MCF 10A (cell line): ENCODE measurements at places on chromosomes 5 and 9. TPM values are rescaled to one million over a fixed set of nuclear protein-coding genes. Genes with fewer than 3 reads are reported as not detected.

ELAVL2 gene
- 1.6 and 6.0 TPM in 2 replicates for total RNA-seq

PCDHB4 gene
- total RNA-seq = 0.44 and 1.3 TPM in 2 replicates

C5orf63 gene
- 10.8 and 11.1 TPM in 2 replicates for total RNA-seq

SPINK13 gene
- total RNA-seq = not detected in 2 replicates

PFN3 gene
- not detected in 2 replicates for total RNA-seq

RFESD gene
- total RNA-seq = 4.2 and 5.9 TPM in 2 replicates

GABRB2 gene
- not detected in 2 replicates for total RNA-seq

DNA sequence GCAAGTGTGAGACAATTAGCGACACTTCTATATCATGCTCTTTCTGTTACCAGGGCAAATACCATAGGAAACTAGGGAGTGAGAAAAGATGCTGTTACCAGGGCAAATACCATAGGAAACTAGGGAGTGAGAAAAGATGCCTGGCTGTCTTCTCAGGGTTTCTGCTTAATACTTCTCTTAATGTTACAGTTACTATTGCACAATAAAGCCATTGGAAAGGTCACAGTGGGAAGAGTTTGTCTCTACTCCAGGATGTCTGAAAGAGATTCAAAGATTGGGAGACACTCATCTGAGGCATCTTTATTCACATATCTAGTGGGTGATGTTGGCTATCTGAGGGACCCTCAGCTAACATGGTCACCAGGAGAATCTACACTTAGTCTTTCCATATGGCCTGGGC lies 431.7 kb upstream of the POU5F2 start:
- H3K27me3 ChIP-seq = no peaks in the 10 kb centered on the region
- peaks cover 7% of the 10 kb centered on the region for H3K4me1 ChIP-seq
- DNase-seq = no peak
- H3K4me3 ChIP-seq = no peak overlapping the region

- peaks cover 59% of the 10 kb centered on the region for H3K4me1 ChIP-seq
- peak overlapping the region; percentile 96 for H3K27ac ChIP-seq
- no peaks in the 10 kb centered on the region for H3K27me3 ChIP-seq
- peak overlapping the region; percentile 22 for H3K4me3 ChIP-seq
- H3K36me3 ChIP-seq = peaks cover 100% of the 10 kb centered on the region
- peak; percentile 75 for DNase-seq
Measured at GRCh38 chr9:33129886-33130881, 37.0 kb downstream of the B4GALT1 start.

GRCh38 chr9:116806075-116806474 lies 119.0 kb downstream of the TRIM32 start:
- H3K4me3 ChIP-seq = no peak overlapping the region
- DNase-seq = peak; percentile 63
- H3K27me3 ChIP-seq = no peaks in the 10 kb centered on the region
- no peaks in the 10 kb centered on the region for H3K36me3 ChIP-seq
- no peak overlapping the region for H3K27ac ChIP-seq

GRCh38 chr5:172868924-172869591 lies 35.0 kb downstream of the ERGIC1 start:
- peaks cover 15% of the 10 kb centered on the region for H3K4me1 ChIP-seq
- no peak overlapping the region for H3K4me3 ChIP-seq
- peaks cover 6% of the 10 kb centered on the region for H3K36me3 ChIP-seq

DNA sequence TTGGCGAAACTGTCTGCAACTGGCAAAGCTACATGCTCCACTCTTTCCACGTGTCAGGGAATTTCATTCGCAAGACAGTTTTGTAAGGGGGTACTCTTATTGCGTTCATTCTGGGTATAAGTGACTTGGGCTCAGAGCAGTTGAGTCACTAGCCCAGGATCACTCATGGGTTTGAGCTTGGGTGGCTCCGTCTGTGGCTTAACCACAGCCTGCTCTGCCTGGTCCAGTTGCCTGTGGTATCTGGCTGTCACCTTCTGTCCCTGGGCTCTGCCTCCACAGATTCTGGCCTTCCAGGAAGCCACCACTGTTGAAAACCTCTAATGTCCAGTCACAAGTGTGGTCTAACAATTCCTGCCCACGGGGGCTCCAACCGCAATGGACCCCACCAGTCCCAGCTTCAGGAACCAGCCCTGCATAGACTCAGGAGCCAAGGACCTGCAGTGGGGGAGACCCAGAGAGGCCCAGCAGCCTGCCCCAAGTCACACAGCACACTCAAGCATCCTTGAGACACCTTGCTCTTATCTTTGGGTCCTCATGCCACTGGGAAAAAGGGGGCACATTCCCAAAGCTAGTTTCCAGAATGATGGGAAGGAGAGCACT lies 10.4 kb downstream of the KIF12 start:
- H3K27me3 ChIP-seq = no peaks in the 10 kb centered on the region
- no peak overlapping the region for H3K27ac ChIP-seq
- no peak for DNase-seq
- no peak overlapping the region for H3K4me3 ChIP-seq
- no peaks in the 10 kb centered on the region for H3K4me1 ChIP-seq

GRCh38 chr5:60948738-60949137 lies 3.7 kb downstream of the NDUFAF2 start:
- no peaks in the 10 kb centered on the region for H3K27me3 ChIP-seq
- no peak overlapping the region for H3K4me3 ChIP-seq
- no peaks in the 10 kb centered on the region for H3K4me1 ChIP-seq
- no peak for DNase-seq
- H3K36me3 ChIP-seq = no peaks in the 10 kb centered on the region

DNA sequence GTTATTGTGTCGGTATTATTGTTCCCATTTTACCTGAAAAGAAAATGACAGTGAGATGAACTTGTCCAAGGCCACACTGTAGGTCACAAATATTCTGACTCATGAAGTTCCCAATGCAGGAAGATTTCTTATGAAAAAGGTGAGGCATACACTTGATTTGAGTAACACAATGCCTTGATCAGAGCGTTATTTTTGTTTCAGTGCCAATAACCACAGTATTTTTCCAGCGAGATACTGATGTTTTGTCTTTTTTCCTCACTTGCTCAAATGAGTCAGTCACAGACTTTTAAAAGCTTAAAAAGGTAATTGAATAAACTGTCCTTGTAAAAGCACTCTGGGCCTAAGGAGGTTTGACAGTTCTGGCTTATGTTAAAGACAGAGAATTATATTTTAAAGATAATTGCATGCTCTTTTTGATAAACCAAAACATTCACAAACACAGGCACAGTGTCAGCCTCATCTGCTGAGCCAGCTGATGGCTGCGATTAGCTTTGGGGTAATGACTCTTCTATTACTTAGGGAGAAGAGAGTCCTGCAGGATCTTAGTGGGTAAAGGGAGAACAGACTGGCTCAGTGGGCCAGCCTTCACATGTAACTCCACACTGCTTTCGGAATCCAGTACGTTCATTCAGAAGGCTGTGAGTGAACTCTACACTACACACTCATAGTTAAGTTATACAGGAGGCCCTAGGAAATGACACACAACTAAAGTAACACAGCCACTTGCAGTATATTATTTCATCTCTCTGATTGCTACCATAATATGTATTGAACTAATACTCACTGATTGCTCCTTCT lies 165.5 kb upstream of the CD180 start:
- H3K4me3 ChIP-seq = no peak overlapping the region
- peaks cover 29% of the 10 kb centered on the region for H3K4me1 ChIP-seq
- peak overlapping the region; percentile 72 for H3K27ac ChIP-seq

DNA sequence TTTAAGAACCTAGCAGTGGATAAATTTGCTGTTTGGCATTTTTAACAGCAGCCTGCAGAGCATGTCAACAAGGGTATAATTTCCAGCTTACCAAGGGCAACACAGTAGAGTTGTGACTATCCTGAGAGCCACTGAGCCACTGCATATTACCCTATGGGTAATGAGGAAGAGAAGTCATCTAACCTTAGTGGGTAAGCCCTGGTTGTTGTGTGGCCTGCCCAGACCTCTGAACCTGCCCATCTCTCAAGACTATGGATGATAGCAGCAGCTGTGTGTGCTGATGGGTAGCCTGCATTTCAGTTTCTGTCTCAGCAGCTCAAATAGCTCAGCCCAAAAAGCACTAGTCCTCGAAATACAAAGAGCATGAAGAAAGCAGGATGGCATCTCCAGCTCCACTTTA lies 56.1 kb upstream of the PIP5K1B start:
- peaks cover 32% of the 10 kb centered on the region for H3K27me3 ChIP-seq
- no peak overlapping the region for H3K27ac ChIP-seq
- no peak overlapping the region for H3K4me3 ChIP-seq
- H3K36me3 ChIP-seq = no peaks in the 10 kb centered on the region
- no peaks in the 10 kb centered on the region for H3K4me1 ChIP-seq

- H3K27me3 ChIP-seq = no peaks in the 10 kb centered on the region
- H3K27ac ChIP-seq = no peak overlapping the region
- DNase-seq = peak; percentile 24
Measured at GRCh38 chr9:116198344-116198743, 44.8 kb downstream of the PAPPA start.

- no peak overlapping the region for H3K4me3 ChIP-seq
- no peaks in the 10 kb centered on the region for H3K4me1 ChIP-seq
- H3K27ac ChIP-seq = no peak overlapping the region
- peaks cover 57% of the 10 kb centered on the region for H3K27me3 ChIP-seq
Measured at GRCh38 chr9:98533132-98533531, 175.6 kb downstream of the GABBR2 start.

DNA sequence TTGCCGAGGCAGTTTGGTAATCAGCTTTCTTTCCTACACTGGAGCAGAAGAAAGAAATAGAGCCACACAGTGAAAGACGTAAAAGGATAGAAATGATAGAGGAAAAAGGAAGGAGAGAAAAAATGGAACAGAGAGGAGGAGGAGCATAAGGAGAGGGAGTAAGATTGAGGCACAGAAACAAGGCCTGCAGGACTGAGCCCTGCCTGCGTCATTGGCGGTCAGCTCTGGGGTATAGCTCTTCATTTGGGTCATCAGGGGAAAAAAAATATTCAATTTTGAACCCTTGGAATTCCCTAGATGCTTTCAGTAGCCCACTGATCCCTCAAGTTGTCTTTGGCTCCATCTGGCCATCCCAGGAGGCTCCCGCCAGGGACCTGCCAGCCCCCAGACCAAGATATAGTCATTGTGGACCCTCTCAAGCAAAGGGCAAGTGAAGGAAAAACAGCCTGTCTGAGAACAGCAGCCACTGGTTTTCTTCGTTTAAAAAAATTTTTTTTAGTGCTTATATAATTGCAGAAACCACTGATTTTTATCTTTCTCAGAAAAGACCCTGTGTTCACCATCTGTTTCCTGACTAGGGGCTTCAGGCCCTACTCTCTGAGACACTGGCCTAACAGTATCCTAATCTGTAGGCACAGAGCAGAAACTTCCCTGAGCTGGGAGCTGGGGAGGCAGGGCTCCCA lies 31.3 kb upstream of the MATR3 start:
- no peak overlapping the region for H3K4me3 ChIP-seq
- peaks cover 11% of the 10 kb centered on the region for H3K4me1 ChIP-seq
- peaks cover 6% of the 10 kb centered on the region for H3K36me3 ChIP-seq
- no peak overlapping the region for H3K27ac ChIP-seq

DNA sequence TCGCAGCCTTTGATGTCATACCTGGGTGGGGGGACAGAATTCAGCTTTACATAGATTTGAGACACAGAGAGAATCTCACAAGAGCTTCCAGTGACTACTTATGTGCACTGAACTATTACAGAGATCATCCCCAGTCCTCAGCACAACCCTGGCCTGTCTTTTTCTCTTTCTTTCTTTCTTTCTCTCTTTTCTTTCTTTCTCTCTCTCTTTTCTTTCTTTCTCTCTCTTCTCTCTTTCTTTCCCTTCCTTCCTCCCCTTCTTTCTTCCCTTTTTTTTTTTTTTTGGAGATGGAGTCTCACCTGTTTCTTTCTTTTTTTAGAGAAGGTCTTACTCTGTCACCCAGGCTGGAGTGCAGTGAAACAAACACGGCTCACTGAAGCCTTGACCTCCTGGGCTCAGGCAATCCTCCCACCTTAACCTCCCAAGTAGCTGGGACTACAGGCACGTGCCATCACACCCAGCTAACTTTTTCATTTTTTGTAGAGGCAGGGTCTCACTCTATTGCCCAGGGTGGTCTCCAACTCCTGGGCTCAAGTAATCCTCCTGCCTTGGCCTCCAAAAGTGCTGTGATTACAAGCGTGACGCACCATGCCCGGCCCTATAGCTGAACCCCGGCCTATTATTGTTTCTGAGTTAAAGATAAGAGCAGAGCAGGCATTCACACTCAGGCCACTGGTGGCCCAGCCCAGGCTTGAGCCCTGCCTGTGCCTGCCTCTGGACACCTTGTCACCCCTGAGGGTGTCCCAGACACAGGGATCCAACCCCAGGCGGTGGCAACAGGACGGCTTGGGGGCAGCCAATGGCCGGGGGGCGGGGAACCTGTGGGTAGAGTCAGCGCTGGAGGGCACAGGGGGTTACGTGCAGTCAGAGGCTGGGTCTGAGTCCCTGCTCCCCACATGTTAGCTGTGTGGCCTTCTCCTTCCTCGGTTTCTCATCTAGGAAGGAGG lies 4.3 kb downstream of the PIP5KL1 start:
- DNase-seq = no peak
- no peak overlapping the region for H3K4me3 ChIP-seq
- no peaks in the 10 kb centered on the region for H3K27me3 ChIP-seq
- H3K36me3 ChIP-seq = no peaks in the 10 kb centered on the region
- no peak overlapping the region for H3K27ac ChIP-seq
- H3K4me1 ChIP-seq = peaks cover 8% of the 10 kb centered on the region

DNA sequence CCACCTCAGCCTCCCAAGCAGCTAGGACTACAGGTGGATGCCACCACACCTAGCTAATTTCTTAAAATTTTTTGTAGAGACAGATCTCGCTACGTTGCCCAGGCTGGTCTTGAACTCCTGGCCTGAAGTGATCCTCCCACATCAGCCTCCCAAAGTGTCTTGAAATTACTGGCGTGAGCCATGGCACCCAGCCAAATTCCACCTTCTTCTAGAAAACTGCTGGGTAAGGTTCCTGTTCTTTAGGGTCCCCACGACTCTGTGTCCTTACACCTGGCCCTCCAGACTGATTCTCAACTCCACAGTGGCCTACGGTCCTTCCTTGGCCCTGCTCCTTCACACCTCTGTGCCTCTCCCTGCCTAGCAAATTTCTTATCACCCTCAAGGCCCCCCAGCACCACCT lies 1.9 kb downstream of the MAPK9 start:
- peaks cover 43% of the 10 kb centered on the region for H3K4me1 ChIP-seq
- H3K36me3 ChIP-seq = peaks cover 22% of the 10 kb centered on the region
- H3K4me3 ChIP-seq = peak overlapping the region; percentile 71
- no peaks in the 10 kb centered on the region for H3K27me3 ChIP-seq

- no peak for DNase-seq
- no peaks in the 10 kb centered on the region for H3K36me3 ChIP-seq
- H3K4me1 ChIP-seq = no peaks in the 10 kb centered on the region
- no peak overlapping the region for H3K27ac ChIP-seq
Measured at GRCh38 chr5:152151940-152152339, 227.3 kb upstream of the GLRA1 start.

DNA sequence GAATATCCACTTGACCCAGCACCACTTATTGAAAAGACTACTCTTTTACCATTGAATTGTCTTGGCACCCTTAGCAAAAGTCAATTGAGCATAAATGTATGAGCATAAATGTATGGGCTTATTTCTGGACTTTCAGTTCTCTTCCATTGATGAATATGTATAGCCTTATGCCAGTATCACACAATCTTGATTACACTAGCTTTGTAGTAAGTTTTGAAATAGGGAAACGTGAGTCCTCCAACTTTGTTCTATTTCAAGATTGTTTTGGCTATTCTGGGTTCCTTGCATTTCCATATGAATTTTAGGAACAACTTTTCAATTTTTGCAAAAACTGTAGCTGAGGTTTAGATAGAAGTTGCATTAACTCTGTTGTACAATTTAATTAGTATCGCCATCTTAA lies 601.0 kb downstream of the TLE1 start:
- H3K36me3 ChIP-seq = no peaks in the 10 kb centered on the region
- peaks cover 6% of the 10 kb centered on the region for H3K4me1 ChIP-seq
- H3K27ac ChIP-seq = no peak overlapping the region
- H3K4me3 ChIP-seq = no peak overlapping the region
- no peaks in the 10 kb centered on the region for H3K27me3 ChIP-seq
